ENCODE measurements at places on chromosomes 12 and 14.

- DNase-seq = peak; percentile 83
Measured at GRCh38 chr12:116382686-116383530, 105.4 kb upstream of the MED13L start.

GRCh38 chr12:22874151-22874550, 249.2 kb downstream of the ETNK1 start:
- DNase-seq = no peak

DNA sequence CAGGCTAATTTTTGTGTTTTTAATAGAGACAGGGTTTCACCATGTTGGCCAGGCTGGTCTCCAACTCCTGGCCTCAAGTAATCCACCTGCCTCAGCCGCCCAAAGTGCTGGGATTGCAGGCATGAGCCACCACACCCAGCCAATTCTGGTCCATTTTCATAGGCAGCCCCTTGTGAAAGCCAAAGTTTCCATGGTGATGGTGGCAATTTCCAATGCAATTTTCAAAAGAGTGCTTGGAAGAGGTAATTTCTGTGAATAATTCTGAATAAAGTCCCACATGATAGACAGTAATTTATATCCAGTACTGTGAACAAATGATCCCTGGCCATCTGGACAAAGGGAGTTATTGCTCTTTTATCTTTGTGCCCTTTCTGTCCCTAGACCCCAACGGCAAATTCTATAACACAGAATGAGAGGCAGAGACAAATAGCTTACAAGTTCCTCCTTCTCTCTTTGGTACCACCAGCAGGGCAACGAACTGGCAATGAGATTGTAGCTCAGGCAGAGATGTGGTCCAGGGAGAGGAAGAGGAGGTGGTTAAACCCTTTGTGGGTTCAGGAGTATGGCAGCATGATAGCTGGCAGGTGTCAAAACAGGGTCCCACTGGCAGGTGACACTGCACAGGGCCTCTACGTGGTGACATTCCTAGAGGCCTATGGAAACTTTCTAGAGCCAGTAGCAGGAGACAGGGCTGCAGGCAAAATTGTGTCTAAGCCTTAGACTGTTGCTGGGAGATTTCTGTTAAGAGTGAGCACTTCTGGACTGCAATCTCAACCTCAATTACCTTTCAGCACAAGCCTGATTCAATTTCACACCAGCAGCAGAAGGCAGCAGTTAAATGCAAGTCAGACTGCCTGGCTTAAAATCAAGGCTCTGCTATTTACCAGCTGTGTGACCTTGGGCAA, 46.5 kb downstream of the NT5DC3 start:
- no peak for DNase-seq

- DNase-seq = no peak
Measured at GRCh38 chr12:67761566-67761965, 113.0 kb downstream of the DYRK2 start.

GRCh38 chr12:30989754-30990153, 63.2 kb downstream of the TSPAN11 start:
- DNase-seq = peak; percentile 58

- no peak for DNase-seq
Measured at GRCh38 chr14:83019744-83020414, 1486.2 kb upstream of the SEL1L start.

DNA sequence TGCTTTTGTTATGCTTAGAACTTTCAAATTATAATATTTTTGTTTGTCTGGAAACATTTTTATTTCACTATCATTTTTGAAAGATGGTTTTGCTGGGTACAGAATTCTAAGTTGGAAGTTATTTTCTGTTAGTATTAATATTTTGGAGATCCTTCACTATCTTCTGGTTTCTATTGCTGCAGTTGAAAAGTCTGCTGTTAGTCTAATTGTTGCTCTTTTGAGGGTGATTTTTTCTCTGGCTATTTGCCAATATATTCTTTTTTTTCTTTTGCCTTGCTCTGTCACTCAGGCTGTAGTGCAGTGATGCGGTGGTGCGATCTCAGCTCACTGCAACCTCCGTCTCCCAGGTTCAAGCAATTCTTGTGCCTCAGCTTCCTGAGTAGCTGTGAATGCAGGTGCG, 28.2 kb upstream of the ARID2 start:
- DNase-seq = no peak

GRCh38 chr12:56634242-56634836, 4.2 kb upstream of the BAZ2A start:
- peak; percentile 40 for DNase-seq

GRCh38 chr14:55353686-55354467, 57.8 kb downstream of the ATG14 start:
- no peak for DNase-seq

DNA sequence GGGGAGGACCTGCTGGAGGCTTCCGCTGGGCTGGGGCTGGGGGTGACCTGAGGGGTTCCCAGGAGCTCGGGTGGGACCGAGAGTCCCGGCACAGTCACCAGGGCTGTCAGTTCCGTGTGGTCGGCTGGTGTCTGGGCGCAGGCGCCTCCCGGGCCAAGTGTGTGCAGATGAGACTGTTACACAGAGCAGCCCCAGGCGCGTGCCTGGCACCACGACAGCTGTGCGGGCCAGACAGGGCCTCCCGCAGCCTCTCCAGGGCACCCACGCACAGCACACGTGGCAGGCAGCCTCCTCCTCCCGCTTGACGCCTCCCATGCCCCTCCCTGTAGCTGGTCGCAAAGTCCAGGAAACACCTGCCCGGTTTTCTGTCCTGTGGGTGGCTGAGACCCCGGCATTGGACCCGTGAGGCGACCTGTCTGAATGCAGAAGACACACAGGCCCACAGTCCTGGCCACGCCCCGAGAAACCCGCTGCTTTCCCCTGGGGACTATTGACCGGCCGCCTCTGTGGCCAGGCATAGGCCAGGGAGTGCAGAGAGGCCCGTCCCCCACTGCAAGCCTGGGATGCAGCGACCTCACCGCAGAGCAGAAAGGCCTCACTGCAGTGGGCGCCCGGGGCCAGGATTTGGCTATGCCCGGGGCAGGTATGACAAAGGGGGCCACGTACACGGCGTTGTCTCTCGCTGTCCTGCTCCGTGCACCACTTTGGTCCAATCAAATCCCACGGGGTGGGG, 12.1 kb upstream of the GALNT9 start:
- no peak for DNase-seq

- peak; percentile 80 for DNase-seq
Measured at GRCh38 chr12:75908961-75909605, 122.5 kb downstream of the PHLDA1 start.

DNA sequence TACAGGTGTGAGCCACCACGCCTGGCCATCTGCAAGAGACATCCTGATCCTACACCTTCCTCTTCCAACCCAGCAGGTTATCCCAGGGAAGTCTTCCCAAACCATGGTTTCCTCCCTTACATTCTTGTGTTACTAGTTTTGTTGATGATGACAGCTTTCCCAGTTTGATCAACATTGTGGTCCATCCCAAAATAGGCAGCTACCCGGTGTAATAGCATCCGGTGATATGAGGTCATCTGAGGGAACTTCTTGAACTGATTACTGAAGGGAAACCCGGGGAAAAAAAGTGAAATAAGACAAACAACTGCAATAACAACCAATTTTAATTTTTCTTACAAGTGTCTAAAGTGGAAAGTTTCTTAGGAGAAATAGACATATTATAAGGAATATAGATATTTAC, 45.3 kb upstream of the STAC3 start:
- DNase-seq = no peak

- DNase-seq = peak; percentile 51
Measured at GRCh38 chr14:23376482-23377197, at the start of gene CMTM5. CMTM5 (plus strand) TSS chr14:23377046; CDS start chr14:23377252, 206 bp downstream.

DNA sequence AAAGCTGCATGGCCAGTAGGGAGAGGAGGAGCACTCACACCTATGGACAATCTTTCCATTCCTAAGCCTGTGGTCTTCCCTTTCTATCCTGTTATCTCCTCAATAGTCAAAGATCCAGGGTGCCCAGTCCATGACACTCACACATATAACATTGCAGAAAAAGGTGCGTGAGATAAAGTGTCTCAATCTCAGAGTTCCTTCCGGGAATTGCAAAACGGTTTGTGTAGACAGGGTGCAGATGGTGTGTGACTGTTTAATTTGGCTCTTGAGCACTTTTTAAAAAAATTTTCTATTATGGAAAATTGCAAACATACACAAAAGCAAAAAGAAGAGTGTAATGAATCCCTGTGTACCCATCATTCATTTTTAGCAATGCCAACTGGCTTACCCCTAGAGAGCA, 1493.6 kb downstream of the AACS start:
- DNase-seq = no peak

GRCh38 chr12:129489100-129489676, 414.6 kb downstream of the TMEM132D start:
- DNase-seq = no peak

- DNase-seq = no peak
Measured at GRCh38 chr14:31702130-31702529, 140.9 kb downstream of the NUBPL start.

DNA sequence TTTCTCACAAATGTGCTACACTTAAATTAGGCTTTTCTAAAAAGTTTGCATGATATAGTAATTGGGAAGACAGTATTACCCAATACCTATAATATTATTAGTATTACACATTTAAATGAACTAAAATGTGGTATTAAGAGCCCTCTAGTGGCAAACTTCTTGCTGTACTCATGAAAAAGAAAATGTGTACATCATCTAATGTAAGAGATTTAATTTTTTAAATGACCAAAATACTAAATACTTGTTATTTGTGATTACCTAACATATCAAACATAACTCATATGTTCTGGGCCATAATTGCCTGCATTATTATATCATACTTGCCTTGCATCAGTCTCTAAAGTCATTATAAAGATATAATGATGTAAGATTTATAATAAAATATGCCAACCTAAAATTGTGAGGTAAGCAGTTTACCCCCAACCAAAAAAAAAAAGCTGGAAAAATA, 64.2 kb downstream of the DNAI7 start:
- no peak for DNase-seq

DNA sequence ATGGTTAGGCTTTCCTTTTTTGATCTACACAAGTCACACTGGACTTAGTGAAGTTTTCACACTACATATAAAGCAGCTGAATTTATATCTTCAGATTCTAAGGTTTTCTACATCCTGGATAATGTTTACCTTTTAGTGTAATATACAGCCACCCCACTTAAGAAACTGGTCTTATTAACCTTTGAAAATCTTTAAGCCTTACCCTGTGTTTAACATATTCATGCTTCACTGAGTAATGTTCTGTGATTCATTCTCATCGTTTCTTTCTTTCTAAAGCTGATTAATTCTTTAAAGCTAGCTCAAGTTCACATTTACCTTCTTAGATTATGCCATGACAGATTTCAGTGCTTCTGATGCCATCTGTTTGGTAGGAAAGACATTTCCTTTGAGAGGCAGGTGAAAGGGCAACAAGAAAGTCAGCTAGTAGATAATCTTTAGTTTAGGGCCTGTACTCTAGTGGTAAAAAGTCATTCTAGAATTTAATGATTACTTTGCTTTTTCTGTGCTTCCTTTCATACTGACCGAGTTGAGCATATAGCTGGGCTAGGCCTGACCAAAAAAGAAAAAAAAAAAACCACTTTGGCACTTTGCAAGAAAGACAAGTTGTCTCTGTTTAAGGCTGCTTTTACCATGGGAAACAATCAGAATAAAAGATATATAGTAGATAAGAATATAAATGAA, 690.9 kb upstream of the FBXO33 start:
- no peak for DNase-seq

- DNase-seq = no peak
Measured at GRCh38 chr12:124910561-124911478, 3.6 kb downstream of the UBC start.

DNA sequence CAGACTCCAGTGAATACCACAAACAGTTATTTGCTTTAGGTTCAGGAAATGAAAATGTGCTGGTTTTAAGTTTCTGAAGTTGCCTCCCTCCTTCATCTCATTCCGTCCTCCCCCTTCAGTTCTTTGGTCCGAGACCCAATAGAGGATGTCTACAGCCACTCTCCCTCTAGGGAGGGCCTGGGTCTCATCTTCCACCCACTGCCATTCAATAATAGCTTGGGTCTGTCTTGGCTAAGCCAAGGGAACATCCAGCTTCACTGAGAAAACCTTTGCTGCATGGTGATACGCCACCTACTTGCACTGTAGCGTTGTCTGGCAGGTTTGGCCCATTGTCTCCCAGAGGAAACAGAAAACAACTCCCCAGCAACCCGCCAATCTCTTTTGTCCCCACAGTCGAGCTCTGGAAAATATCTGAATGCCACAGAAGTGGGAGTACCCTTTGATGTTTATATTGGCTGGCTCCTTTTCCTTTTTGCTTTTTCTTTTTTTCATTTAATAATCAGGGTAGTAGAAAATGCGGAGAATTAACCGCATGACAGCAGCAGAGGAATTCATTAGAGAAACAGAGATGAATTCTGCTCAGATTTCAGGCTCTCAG, 380.1 kb downstream of the RAD51B start:
- DNase-seq = peak; percentile 60

DNA sequence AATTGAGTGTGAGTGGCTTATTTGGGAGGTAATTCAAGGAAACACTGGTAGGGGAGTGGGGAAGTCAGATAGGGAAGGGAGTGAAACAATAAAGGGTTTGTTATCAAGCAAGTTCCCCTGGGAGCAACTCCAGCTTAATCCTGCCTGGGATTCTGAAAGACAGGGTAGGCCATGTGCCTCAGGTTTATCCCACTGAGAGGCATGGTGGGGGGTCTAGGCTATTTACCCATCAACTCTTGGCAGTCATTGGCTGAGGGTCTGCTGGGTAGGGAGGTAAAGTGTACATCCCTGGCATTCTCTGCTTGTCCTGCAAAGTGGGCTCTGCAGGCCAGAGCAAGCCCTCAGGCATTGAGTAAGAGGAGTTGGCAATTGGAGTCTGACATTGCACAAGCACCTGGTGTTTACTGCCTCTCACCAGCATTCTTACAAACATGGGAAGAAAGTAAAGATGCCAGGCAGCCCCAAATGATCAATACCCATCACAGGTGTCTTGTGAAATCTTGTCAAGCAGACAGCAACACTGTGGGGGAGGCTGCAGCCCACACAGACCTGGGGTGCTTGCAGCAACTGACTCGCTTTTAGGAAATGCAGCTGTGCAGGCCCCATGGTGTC, 169.3 kb downstream of the KTN1 start:
- no peak for DNase-seq

GRCh38 chr12:60832290-60832689, 1236.5 kb downstream of the SLC16A7 start:
- DNase-seq = no peak

DNA sequence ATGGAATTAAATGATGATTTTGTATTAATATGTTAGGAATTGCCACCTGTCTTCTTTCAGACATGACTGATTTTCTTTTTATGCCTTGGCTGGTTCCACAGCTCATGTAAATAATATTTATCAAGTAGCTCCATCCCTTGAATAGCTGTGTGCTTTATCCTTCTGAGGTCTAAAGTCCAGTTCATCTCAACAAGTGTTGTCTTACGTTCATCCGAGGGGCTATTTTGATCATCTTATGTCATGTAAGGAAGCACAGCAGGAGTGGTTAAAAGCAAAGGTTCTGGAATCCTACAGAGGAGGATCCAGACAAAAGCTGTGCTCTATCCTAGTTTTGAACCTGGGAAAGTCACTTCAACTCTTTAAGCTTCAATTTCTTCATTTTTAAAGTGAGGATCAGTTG, 123.7 kb upstream of the ATP2B1 start:
- no peak for DNase-seq

Data from left cardiac atrium (tissue), 4 donors.